ENCODE measurements at places on chromosomes 11 and 22.

- DNase-seq, result no peak
These were observed 5.2 kb upstream of the RDX start for GRCh38 chr11:110301577-110301976.

DNA sequence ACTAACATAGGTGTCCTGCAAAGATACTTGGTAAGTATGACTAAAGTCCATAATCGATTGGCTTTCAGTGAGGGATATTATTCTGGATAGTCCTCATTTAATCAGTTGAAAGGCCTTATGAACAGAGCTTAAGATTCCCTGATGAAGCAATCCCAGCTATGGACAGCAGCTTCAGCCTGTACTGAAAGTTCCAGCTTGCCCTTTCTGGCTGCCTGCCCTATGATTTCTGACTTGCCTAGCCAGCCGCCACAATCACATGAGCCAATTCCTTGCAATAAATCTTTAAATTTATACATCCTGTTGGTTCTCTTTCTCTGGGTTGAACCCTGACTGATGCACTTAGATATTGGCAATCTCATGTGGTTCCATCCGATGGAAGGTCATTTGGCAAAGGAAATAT, 759.0 kb upstream of the API5 start:
- no peak for DNase-seq

GRCh38 chr22:24441406-24442351, 14.3 kb downstream of the ADORA2A start:
- DNase-seq, result no peak

- no peak for DNase-seq
These were observed 355.0 kb upstream of the CTSC start for GRCh38 chr11:88692306-88693086.

DNA sequence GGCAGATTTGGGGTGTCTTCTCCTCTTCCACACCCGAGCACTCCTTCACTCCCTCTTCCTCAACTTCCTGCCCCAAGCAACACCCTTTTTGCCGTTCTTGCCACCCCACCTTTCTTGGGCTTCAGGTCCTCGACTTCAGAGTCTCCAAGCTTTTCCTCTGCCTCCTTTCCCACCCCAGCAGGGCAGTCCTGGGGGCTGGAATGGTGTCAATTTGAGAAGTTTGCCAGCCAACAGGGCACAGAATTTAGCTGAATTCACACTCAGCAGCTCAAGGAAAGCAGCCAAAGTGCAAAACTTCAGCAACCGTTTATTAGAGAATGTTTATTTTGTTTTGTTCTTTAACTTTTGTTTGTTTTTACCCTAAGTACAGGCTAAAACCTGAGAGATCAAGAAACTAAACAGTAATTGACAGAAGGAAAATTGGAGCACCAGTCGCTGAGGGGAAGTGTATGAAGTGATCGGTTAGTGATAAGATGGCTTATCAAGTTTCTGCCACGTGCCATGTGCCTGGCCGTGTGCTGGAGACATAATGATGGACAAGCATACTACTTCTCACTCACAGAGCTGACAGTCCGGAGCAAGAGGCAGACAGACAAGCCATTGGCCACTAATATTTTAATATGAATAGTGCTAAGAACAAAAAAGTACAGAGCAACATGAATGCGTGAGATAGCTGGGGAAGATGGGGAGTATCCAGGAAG, 44.4 kb downstream of the AHNAK start:
- DNase-seq, result no peak

GRCh38 chr11:128026596-128026995, 560.8 kb downstream of the ETS1 start:
- DNase-seq, result peak; percentile 97

DNA sequence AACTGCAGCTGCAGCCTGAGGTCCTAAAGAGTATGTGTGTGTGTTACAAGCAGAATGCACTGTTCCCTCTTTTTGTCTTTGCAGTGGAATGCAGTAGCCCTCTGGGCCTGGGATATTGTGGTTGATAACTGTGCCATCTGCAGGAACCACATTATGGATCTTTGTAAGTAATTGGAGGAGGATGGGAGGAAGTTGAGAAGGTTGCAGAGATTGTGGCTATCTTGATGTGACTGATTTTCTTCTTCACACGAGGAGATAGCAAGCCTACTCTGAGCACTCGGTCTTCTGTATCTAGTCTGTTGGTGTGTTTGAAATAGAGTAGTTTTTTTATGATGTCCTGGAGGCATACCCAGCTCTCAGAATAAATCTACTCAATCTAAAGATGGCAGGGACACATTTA, 2.3 kb downstream of the RBX1 start:
- peak; percentile 51 for DNase-seq
